Globus pallidus (tissue), 1 donor: ENCODE measurements at places on chromosomes 3 and 15.

GRCh38 chr3:68447885-68448284 is 484.5 kb downstream of the TAFA4 start:
- no peak for DNase-seq

- no peak for DNase-seq
These were observed 6.5 kb upstream of the ARL8B start for GRCh38 chr3:5115506-5116162.

- DNase-seq, result no peak
These were observed 59.8 kb upstream of the PSMD6 start for GRCh38 chr3:64082961-64083541.

GRCh38 chr3:151878465-151878864 is 5.0 kb downstream of the SUCNR1 start:
- no peak for DNase-seq

DNA sequence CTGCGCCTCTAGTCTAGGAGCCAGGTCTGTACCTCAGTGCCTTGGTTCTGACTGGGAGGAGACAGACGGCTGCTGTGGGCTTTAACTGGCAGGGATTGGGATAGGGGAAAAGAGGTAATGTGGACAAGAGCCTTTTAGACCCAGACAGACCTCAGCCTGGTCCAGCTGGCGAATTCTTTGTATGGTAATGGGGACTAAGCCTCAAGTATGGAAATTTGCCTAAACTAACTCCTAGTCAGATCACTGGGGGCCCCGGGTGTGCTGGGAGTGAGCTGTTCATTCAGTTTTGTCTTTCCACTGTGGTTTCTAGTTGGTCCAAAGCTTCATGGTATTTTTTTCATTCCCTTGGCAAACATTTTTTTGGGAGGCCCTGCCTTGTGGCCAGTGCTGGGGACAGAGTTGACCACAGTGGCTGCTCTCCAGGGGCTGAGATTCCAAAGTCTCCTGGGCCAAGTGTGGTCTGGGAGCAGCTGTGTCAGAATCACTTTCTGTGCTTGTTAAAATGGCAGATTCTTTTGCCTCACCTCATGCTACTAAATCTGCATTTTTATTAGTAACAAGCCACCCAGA is 261.4 kb upstream of the C2CD4B start:
- DNase-seq, result no peak

GRCh38 chr3:14545251-14545635 is 5.1 kb upstream of the GRIP2 start:
- DNase-seq, result no peak
